Memory B cell (primary cell): ENCODE measurements at places on chromosomes 16 and 17.

DNA sequence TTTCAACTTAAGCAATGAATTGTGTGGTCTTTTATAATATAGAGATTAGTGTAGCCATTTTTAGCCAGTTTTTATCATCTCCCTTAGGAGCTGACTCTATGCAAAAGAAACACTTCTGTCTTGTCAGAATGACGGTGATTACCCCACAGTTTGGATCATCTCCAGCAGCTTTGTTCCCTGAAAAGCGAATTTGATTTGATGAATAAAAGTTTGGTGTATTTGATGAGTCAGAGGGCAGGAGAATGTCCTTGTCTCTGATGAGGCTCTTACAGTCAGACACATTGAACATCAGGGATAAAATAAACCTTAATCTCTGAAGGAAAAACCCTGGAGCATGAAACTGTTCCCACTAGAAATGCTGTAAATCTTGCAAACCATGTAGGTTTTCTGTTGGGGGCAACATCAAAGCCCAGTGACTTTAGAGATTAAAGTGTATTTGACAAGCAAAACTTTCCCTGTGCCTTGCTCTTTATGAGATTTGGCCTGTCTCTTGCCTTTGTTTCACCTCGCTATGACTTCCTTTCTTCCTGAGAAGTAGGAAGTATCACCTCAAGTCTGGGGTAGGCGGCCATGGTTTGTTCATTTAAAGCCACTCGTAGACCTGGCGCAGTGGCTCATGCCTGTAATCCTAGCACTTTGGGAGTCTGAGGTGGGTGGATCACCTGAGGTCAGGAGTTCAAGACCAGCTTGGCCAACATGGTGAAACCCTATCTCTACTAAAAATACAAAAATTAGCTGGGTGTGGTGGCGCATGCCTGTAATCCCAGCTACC, 209.3 kb downstream of the FTO start:
- DNase-seq = no peak

DNA sequence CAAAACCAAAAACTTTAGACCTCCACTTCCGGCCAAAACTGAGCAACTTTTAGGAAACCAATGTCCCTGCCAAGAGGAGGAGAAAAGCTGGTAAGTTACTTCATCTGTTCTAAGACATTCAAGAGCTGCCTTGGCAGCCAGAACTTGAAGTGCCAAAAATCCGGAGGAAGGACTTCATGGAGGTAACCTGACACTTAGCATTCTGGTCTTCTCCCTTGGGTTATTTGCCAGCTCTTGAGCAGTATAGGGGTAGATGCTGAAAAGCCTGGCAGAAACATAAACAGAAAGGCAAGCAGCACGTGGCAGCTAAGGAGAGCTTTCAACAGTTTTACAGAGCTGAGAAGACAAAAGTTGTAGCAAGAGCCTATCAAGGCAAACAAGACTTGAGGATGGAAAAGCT, 53.2 kb downstream of the CDYL2 start:
- DNase-seq = no peak

- no peak for DNase-seq
These were observed 99.3 kb downstream of the GAS7 start for GRCh38 chr17:10099051-10099571.

DNA sequence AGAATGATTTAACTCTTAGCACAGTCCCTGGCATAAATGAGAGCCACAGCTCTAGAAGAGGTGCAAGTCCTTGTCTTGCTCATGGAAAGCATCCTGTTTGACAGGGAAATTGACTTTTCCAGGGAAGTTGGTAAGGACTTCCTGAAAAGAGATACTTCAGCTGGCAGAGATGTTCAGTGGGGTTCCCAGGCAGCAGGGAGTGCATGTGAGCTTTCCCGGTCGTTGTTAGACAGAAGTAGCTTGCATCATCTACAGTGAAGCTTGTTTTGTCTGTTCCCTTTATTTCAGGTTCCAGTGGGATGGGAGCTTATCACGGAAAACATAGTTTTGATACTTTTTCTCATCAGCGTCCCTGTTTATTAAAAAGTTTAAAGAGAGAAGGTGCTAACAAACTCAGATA, 22.9 kb downstream of the ALDH3A2 start:
- DNase-seq = no peak
